ENCODE measurements at places on chromosomes 16 and 17.

DNA sequence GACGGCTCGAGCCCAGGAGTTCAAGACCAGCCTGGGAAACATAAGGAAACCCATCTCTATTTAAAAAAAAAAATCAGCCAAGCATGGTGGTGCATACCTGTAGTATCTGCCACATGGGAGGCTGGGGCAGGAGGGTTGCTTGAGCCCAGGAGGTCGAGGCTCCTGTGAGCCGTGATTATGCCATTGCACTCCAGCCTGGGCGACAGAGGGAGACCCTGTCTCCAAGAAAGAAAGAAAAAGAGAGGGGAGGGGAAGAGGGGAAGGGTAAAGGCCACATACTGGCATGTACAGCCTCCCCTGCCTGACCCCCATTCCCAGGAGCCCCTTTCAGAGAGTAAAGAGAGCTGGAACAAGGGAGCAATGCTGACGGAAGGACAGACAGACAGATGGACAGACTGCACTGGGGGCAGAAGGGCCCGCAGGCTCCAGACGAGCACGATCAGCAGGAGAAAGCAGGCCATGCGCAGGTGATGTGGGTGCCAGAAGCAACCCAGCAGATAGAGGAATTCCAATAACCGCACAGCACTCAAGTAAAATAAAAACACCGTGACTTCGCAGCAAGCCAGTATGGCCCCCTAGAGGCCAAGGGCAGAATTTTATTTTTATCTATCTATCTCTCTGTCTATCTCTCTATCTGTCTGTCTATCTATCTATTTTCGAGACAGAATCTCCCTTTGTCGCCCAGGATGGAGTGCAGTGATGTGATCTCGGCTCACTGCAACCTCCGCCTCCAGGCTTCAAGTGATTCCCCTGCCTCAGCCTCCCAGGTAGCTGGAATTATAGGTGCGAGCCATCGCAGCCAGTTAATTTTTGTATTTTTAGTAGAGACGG lies 27.1 kb upstream of the SNN start:
- peak; percentile 52 for DNase-seq

DNA sequence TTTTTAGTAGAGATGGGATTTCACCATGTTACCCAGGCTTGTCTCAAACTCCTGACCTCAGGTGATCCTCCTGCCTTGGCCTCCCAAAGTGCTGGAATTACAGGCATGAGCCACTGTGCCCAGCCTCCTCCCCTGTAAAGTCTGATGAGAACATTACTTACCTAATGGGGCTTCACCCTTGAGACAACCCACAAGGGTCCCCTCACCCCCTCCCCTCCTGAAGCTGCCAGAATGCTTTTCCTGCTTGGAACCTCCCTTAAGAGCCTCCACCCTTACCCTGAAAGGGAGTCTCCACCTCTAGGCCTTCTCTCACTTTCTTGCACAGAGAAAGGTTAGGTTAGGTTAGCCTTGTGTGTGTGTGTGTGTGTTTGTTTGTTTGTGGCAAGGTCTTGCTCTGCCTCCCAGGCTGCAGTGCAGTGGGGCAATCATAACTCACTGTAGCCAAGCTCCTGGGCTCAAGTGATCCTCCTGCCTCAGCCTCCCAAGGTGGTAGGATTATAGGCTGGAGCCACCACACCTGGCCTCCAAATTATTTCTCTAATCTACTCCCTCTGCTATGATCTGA lies 8.9 kb downstream of the SLC5A11 start:
- DNase-seq, result no peak

DNA sequence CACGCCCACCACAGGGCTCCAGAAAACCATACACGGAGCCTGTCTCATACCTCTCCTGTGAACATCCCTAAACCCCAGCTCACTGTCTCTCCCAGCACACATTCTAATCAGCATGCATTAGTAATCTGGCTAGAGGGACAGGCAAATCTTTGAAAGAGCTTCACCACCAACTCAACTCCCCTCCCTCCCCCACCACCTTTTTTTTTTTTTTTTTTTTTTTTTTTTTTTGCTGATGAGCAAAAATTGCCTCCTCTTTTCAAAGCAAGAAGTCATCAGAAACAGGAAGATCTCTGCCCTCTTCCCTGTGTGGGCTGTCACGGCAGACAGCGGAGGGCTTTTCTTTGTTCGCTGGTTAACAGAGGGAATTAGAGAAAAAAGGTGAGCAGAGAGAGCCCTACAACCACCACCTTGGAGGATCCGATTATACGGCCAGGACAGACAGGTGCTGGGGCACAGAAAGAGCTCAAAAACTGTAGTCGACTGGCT lies 19.9 kb downstream of the GAS7 start:
- no peak for DNase-seq

GRCh38 chr16:2968368-2968737 lies 795 bp upstream of the PAQR4 start:
- DNase-seq, result no peak

DNA sequence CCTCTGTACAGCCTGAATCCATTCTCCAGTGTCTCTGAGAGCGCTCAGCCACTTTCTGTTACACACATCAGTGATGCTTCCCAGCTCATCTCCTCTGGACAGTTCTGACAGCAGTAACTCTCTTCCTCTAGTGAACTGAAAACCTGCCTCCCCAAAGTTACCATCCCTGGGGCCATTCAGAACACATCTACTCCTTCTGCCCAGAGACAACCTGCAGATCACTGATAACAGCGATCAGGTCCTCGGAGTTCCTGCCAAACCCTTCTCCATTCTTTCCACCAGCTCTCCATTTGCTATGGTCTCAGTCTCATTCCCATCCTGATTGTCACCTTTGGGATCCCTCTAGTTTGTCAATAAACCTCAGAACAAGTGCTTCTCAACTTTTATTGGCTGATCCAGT lies 7.3 kb downstream of the ZZEF1 start:
- DNase-seq, result no peak

DNA sequence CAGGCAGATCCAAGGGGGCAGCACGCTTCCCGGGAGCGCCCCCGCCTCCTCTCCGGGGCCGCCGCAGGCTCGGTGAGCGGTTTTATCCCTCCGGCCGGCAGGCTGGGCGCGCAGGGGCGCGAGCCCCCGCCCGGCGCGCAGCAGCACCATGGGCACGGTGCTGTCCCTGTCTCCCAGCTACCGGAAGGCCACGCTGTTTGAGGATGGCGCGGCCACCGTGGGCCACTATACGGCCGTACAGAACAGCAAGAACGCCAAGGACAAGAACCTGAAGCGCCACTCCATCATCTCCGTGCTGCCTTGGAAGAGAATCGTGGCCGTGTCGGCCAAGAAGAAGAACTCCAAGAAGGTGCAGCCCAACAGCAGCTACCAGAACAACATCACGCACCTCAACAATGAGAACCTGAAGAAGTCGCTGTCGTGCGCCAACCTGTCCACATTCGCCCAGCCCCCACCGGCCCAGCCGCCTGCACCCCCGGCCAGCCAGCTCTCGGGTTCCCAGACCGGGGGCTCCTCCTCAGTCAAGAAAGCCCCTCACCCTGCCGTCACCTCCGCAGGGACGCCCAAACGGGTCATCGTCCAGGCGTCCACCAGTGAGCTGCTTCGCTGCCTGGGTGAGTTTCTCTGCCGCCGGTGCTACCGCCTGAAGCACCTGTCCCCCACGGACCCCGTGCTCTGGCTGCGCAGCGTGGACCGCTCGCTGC lies 832 bp downstream of the CDK5R1 start:
- DNase-seq, result no peak

DNA sequence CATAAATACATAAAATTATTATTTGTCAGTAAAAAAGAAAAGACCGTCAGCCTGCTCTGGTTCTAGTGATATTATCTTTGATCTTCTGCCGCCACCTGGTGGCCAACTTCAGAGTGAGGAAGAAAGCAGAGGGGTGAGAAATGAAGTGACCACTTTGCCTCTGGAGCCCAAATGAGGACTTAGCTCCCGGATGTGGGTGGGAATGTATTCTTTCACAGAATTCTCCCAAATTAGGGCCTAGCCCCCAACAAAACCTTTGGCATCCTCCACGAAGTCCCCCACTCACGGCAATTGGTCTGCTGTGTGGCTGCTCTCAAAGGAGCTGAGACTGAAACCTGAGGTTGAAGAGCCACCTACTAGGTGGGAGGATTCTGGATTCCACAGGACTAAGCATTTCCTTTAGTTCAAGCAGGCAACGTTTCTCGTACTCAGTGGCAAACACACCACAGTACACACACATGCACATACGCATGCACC lies 4.9 kb upstream of the ZNF267 start:
- peak; percentile 6 for DNase-seq

- DNase-seq, result peak; percentile 1
Measured at GRCh38 chr17:6913608-6914443, 82.0 kb upstream of the ALOX12 start.

DNA sequence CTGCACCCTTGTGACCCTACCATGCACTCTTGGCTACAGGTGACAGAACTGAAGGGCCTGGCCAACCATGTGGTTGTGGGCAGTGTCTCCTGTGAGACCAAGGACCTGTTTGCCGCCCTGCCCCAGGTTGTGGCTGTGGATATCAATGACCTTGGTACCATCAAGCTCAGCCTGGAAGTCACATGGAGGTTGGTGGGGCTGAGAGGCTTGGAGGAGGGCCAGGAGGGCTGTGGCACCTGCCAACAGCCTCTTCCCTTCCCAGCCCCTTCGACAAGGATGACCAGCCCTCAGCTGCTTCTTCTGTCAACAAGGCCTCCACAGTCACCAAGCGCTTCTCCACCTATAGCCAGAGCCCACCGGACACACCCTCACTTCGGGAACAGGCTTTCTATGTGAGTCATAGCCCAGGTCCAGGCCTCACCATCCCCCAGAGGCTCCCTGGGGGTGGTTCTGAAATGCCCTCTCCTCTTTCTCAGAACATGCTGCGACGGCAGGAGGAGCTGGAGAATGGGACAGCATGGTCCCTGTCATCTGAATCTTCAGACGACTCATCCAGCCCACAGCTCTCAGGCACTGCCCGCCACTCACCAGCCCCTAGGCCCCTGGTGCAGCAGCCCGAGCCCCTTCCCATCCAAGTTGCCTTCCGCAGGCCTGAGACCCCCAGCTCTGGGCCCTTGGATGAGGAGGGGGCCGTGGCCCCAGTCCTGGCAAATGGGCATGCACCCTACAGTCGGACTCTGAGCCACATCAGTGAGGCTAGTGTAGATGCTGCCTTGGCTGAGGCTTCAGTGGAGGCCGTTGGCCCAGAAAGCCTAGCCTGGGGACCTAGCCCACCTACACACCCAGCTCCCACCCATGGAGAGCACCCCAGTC lies 13.0 kb downstream of the RIPOR1 start:
- no peak for DNase-seq

GRCh38 chr16:47787696-47788095 lies 326.6 kb downstream of the PHKB start:
- no peak for DNase-seq

GRCh38 chr17:27893841-27894503 lies 807 bp upstream of the LYRM9 start:
- no peak for DNase-seq

GRCh38 chr16:924063-924462 lies 46.7 kb downstream of the LMF1 start:
- no peak for DNase-seq

GRCh38 chr16:73886426-73886825 lies 410.2 kb upstream of the PSMD7 start:
- no peak for DNase-seq

GRCh38 chr17:38994026-38994425 lies 26.8 kb upstream of the FBXO47 start:
- DNase-seq, result no peak

- no peak for DNase-seq
Measured at GRCh38 chr17:49381033-49381432, 19.0 kb upstream of the ZNF652 start.

DNA sequence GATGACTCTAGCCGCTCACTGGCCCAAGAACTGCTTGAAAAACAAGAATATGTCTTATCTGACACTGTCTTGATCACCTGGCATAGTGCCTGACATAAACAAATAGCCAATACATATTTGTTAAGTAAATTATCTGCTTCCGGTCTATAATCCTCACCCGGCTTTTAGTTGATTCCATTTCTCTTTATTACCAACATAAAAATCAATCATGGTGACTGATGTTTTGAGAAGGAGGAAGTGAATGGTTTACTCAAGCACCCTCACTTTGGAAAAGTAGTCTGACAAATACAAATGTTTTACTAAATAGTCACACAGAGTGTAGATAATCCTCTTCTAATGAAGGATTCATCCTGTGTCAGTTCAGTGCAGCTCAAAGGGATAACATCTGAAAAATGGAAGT lies 47.0 kb downstream of the SKAP1 start:
- no peak for DNase-seq

DNA sequence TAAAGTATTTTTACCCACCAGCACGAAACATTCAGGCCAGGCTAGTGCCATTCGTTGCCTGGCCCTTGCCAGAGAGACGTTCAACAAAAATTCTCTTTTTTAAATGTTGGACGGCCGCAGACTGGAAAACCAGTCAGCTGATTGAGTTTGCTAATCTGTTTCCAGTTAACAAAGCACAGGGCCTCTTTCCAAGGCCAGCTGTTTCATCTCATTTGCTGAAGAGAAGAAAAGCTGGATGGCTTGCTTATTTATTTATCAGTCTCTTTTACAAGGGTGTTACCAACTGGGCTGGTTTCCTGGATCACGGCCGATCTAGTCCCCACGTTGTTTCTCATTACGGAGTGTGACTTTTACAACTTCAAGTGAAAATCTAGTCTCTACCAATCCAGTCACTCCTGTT lies 418.7 kb upstream of the DYNLRB2 start:
- no peak for DNase-seq

DNA sequence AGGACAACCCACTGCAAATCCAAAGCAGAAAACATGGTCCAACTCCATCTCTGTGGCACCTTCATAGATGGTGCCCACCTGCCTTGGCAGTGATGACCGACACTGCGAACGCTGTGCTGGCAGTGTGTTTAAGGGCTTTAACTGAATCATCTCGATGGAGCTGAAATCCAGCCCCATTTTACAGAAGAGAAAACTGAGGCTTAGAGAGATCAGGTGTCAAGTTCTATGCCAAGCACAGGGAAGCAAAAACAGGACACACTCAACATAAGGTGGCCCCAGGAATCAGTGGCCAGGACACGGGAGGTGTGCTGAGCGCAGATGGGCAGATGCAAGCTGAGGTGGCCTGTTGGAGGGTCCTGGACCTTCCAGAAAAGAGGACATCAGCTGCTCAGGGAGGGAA lies 10.7 kb upstream of the TCF25 start:
- no peak for DNase-seq

DNA sequence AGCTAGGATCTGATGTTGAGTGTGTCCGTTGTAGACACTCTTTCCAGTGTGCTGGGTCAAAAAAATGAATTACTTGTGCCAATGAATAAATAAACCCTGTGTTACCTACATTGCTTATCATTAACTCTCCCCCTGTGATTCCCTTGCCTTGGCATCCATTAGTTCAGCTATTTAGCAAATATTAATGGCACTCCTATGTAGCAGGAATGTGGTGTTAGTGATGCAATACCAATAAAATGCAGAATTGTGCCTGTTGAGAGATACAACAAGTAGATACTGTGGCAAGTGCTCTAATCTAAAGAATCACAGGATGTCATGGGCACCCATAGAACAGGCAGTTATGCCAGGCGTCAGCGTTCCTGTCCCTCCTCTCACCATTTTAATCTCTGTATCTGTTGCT lies 343.2 kb downstream of the PMP22 start:
- no peak for DNase-seq
